ENCODE measurements at places on chromosomes 1 and 21.

- DNase-seq = no peak
Measured at GRCh38 chr1:152953761-152954160, 6.8 kb downstream of the SPRR5 start.

GRCh38 chr1:93588206-93588605, 93.4 kb downstream of the BCAR3 start:
- DNase-seq = no peak

DNA sequence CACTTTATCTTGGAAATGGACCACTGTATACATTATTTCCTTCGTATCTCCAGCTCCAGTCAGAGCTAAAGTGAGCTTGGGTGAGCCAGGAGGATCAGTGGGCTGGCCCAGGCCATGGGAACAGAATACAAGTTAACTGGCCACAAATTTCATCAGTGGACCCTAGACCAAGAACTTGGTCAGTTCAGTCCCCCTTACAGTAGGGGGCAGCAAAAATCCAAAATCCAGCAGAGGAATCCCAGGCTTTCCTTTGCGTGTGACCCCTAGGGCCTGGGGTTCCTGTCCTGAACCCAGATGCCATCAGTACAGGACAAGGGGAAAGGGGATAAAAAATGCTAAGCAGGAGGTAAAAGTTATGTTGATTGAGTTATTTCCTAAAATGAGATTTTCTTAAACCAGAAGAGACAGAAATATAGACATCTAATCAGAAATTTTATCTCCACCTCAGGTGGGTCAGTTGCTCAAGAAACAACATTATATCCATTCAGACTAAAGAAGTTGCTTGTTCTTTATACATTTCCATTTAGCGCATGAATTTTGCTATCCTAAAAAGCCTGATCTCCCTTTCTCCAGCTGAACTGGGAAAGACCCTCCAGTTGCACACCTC, 24.1 kb upstream of the LCE5A start:
- no peak for DNase-seq

DNA sequence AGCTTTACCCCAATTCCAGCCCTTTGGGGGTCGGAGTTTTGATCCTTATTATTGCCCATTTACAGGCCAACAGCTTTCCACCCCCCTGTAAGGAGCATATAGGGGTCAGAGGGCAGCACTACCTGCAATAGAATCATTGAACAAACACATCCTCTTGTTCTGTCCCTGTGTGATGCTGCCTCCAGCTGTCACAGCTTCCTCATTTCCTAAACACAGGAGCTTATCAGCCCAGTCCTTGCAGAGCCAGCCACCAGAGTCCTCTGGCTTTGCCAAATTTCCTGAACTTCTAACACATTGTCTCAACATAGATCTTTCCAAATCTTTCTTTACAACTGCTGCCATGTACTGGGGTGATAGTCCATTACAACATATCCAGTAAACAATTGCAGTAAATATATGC, 32.8 kb upstream of the PTBP2 start:
- no peak for DNase-seq

DNA sequence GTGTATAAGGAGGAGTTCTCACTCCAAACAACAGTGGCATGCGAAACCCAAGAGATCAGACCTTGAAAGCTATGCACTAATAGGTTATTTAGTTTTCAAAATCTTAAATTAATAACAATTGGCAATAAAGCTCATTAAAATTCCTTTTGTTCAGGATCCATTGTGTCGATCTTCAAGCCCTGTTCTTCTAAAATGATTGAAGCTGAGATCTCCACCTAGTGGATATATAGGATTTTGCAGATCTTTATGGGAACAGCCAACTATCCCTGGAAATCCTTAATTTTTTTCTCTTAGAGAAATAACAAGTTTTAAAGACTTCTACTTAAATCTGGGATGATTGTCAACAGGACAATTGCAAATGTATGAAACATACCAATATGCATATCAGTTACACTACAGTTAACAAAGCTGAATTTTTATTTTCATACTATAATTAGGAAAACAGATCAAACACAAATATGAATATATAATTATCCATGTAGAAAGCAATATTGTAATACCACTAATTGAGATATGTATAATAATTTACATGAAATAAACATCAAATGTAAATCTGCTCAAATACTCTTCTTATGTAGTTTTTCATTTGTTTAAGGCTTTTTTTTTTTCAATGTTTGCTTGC, 43.3 kb downstream of the LRRC53 start:
- DNase-seq = peak; percentile 48

- no peak for DNase-seq
Measured at GRCh38 chr1:235030919-235031596, 97.6 kb downstream of the TOMM20 start.

- DNase-seq = peak; percentile 63
Measured at GRCh38 chr1:247551721-247552120, 2.8 kb downstream of the GCSAML start.

GRCh38 chr1:23124259-23125026, 44.2 kb downstream of the LUZP1 start:
- no peak for DNase-seq

DNA sequence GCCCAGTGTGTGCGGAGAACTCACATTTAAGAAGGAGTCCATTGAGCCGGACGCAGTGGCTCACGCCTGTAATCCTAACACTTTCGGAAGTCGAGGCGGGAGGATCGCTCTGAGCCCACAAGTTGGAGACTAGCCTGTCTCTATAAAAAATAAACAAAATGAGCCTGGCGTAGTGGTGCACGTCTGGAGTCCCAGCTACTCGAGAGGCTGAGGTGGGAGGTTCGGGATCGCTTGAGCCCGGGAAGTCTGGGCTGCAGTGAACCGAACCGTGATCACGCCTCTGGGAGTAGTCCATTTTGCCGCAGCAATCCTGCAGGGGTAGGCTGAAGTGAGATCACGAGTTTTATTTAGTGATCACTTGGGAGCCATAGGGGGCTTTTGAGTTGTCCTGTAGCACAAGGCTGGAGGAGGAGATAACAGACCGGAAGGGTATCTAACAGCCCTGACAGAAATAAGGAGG, 497 bp upstream of the FUCA1 start:
- DNase-seq = no peak

DNA sequence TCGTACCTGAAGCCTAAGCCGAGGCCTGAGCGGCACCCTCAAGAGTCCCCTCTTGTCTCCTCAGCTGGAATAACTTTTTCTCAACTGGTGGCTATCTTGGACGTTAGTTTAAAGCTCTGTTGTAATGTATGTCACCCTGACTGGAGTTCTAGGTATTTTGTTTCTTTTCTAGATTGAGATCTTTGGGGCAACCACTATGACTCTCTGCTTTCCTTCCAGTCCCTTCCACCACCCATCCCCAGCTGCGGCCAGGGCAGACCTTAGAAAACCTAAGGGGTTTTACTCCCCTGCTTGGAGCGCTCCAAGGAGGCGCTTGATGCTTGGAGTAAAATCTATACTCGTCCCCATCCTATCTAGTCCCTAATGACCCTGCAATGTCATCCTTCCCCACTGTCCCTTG, 74.6 kb upstream of the MRPS6 start:
- DNase-seq = no peak

GRCh38 chr1:233459470-233459945, 132.0 kb downstream of the MAP3K21 start:
- no peak for DNase-seq

- DNase-seq = no peak
Measured at GRCh38 chr21:41387042-41387819, 25.4 kb downstream of the MX2 start.

DNA sequence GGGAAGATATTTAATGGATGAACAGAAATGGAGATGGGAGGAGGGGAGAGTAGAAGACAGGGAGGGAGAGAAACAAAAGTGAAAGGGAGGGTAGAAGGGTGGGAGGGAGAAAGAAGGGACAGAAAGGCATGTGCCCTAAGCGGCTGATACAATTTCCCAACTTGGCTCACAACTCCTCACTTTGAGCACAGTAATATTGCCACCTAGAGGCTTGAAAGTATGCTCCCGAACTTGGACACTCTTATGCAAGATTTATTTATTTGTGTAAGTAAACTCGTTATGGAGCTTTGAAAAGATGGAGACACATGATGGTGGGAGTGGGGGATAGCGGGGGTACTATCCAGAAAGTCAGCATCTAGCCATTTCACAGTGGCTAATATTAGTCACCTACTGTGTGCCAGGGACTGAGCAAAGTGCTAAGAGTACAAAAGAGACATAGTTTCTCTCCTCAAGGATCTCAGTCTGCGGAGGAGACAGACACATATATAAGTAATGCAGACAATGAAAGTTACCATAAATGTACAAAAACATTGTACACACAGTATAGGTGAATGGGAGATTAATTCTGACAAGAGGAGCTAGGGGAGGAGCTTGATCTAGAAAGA, 189.7 kb downstream of the SEC16B start:
- DNase-seq = peak; percentile 66

- no peak for DNase-seq
Measured at GRCh38 chr1:113459279-113459678, 69.0 kb downstream of the MAGI3 start.

- DNase-seq = peak; percentile 55
Measured at GRCh38 chr1:198333744-198334143, 176.9 kb downstream of the NEK7 start.

DNA sequence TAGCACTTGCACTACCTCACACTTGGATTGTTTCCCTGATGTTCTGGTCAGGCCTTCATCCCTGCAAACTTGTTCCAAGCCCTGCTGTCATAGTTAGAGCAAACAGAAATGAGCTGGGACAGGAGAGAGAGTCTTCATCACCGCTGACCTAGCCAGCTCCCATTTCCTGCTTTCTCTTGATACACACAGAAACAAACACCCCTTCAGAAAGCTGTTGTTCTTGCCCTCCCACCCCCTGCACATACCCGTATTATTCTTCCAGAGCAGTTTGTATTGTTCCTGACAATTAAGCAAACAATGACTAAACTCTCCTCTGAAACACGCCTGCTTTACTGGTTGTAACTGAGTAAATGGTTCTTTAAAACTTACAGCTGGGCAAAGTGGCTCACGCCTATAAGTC, 2.9 kb upstream of the SYT2 start:
- DNase-seq = no peak

- DNase-seq = peak; percentile 67
Measured at GRCh38 chr1:32068957-32069588, 3.7 kb upstream of the TMEM39B start.

DNA sequence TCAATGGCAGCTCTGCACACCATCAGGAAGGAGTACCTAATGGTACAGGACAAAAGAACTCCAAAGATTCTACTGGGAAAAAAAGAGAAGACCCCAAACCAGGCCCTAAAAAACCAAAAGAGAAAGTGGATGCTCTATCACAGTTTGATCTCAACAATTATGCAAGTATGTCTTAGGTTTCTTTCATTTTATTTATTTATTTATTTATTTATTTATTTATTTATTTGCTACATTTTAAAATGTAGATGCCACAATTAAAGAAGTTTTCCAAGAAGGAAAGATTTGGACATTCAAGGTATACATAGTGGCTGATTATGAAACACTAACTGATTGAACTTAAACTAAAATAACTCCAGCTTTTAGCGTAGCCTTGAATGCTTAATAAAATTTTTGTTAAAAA, 60.2 kb downstream of the PRRC2C start:
- no peak for DNase-seq

- DNase-seq = peak; percentile 46
Measured at GRCh38 chr1:178172939-178173338, 79.0 kb downstream of the RASAL2 start.

DNA sequence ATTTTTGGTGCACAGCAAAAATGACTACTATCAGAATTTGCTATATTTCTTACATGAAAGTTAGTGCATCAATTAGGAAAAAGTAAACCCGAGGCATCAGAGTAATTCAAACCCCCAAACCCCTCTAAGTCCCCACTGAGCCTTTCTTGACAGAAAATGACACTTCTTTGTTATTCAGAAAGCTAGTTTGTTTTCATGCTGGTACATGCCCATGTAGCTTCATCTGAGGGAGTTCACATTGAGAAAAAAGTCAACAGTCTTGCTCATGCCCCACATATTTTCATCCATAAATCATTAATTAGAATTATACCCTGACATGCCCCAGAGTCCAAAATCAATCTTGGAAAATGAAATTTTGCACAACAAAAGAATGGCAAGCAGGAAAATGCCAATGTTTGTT, 39.9 kb upstream of the PDC start:
- no peak for DNase-seq

GRCh38 chr1:116910379-116911187, 867 bp downstream of the PTGFRN start:
- DNase-seq = no peak

DNA sequence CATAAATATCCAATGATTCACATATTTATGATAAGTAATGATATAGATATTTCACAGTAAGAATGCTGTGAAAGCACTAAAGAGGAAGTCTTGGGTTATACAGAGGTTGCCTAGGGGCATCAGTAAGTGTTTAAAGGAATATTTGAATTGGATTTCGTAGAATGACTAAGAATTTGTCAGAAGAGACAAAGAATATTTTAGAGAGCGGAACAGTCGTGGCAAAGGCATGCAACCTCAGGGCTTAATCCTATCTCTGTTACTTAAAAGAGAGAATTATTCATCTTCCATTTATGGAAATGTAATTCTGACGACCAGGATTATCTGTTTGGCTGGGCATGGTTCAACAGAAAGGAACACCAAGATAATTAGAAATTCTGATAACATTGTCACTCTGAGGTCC, 171.9 kb upstream of the NR5A2 start:
- peak; percentile 80 for DNase-seq

GRCh38 chr21:33848249-33848953, 67.2 kb downstream of the ATP5PO start:
- no peak for DNase-seq

DNA sequence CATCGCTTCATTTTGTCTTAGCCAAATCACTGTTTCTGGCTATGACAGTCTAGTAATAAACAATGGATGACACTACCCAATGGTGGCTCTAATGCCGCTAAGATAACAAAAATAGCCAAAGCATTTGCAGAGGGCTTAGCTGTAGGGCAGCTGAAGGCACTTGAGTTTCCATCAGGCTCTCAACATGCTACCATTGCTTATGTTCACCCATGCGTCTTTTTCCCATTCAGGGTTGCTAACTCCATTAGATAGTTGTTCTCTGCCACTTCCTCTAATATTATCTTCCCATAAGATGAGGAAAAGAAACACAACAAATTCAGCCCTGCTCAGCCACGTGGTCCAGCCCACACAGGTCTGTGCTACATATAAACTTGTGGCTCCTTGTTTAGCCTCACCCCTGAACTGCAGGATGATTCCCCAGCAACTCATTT, 159.6 kb downstream of the TOMM20 start:
- no peak for DNase-seq

- no peak for DNase-seq
Measured at GRCh38 chr1:37403166-37403565, 71.2 kb upstream of the ZC3H12A start.

DNA sequence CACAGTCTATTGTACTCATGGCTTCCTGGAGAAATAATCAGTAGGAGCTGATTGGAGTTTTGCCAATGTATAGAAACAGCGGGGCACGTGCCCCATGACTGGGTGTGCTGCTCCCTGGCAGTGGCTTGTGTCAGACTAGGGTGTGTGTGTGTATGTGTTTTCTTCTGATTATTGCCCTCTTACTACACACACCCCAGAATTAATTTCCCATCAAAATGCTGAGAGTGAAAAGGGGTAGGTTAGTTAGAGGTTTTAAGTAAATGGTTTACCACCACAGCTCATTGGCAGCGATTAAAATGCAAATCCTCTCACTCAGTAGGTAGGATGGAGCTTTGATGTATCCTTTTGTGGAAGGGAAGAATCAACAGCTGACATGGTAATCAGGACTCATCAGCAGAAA, 29.9 kb downstream of the HHAT start:
- DNase-seq = no peak

All from fibroblast of skin of abdomen (primary cell).